ENCODE measurements at places on chromosomes 12 and 14.

DNA sequence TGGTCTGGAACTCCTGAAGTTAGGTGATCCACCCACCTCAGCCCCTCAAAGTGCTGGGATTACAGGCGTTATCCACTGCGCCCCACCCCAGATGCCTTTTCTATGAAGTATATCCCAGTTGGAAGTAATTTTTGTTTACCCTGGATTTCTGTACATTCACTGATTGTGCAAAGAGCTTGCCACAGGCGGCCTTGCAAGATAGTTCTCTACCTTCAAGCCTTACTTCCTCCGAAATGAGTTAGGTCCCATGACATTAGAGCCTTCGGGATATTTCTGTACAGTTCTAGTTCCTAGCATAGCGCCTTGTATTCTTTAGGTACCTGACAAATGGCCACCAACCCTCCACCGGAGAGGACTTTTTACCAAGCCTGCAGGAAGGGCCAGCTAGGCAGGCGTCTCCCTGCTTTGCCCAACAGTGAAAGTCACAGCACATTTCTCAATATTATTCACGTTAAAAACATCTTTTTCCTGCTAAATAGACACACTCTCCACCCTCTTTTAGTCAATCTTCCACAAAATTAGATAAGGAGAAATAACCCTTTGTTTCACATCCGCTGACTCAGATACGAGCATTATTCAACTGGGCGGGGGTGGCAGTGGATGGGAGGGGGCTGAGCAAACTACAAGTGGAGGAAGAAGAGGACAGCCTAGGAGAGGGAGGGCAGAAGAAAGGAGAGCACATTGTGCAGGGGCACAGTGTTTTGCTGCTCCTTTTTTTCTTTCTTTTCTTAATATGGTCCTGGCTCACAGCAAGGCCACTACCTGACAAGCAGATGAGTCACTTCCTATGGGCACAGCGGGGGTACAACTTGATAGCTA is 40.0 kb upstream of the CAPRIN2 start:
- peak; percentile 95 for DNase-seq

GRCh38 chr14:104302794-104303405 is 164.5 kb downstream of the KIF26A start:
- DNase-seq: no peak

GRCh38 chr12:46214668-46215436 is 54.0 kb downstream of the SLC38A1 start:
- no peak for DNase-seq

GRCh38 chr12:11725686-11726085 is 76.2 kb downstream of the ETV6 start:
- no peak for DNase-seq

DNA sequence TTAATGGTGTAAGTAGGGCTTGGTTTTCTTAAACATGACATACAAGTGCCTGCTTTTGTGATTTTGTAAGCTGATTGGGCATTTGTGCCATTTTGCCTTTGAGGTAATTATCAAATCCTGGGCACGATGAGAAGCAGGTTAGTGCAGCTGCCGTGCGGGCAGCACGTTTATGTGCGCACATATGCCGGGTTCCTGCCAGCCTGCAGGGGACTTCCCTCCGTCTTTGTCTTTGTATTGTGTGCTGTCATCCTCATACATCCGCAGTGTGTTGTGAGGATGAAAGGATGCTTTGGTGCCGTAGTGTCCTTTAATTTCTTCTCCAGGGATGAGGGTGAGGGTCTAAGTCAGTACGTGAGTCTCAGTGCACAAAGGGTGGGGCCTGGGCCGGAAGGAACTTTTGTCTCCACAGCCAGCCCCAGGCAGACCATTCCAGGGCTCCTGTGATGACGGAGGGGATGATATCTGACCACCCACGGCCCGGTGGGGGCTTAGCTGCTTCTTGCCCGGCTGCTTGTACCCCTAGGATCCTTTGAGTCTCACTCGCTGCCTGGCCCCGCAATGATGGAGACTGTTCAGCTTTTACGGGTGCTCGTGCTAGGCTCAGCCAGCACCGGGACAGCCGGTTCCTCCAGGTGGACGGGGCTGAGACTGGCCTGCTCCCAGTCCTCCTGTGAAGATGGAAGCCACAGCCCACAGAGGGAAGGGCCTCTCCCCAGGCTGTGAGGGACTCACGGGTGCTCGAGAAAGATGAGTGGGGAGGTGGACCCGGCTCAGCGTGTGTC is 54.6 kb downstream of the ADGRD1 start:
- no peak for DNase-seq

DNA sequence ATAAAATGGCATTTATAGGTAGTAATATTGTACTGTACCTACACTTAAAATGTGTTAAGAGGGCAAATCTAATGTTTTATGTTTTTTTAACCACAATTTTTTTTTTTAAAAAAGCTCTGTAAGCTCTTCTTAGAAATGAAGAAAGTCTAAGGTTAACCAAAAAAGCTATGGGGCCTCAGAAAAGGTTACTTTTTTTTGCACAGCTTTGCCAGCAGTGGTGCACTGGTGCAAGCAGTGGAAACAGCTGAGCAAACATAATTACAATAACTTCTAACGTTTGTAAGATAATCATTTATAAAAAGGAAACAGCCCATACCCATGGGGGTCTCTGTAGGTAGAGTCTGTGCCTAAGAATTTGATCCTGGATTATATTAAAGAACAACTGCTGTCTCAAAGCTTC is 85.1 kb upstream of the NID2 start:
- no peak for DNase-seq

Measured in brain microvascular endothelial cell (primary cell).